GM04504 (cell line): ENCODE measurements at places on chromosomes 11 and 22.

DNA sequence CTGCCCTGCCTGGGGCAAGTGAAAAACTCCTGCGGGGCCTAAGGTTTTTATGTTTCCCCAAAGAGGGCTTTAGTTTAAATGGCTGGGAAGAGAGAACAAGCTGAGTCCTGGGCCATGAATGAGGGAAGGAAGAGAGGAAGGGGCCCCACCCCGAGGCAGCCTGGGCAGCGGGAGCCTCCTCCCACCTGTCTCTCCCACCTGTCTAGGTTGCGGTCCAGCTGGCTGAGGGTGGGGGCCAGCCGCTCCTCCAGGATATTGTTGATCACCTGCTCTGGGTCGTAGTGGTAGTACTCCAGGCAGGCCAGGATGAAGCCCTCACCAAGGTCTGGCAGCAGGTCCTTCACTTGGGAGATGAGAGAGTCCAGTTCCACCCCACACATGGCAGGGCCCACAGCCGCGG, 34.6 kb downstream of the UQCR10 start:
- DNase-seq, result no peak

GRCh38 chr11:124359566-124359965, 24.7 kb downstream of the OR8B2 start:
- DNase-seq, result no peak

- DNase-seq, result no peak
These were observed 3.1 kb downstream of the OR8B8 start for GRCh38 chr11:124442442-124442841.

GRCh38 chr22:48575618-48576332, 1251.9 kb downstream of the BRD1 start:
- no peak for DNase-seq

DNA sequence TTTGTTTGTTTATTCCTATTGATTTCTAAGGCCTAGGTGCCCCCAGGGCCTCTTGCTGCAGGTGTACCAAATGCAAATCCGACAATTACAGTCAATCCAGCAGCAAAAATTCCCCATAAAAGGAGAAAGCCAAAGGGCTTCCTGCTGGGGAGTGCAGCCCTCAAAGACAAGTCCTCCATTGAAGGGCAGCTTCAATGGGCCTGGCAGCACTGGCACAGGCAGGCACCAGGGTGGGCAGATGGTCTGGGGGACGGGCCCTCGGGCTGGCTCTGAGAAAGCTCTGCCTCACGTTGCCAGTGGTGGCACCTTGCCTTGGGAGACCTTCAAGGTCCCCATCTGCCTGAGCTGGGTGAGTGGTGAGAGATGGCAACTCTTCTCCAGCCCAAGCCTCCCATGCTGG, 128.0 kb downstream of the DSCAML1 start:
- no peak for DNase-seq

- DNase-seq, result no peak
These were observed 1.8 kb downstream of the KCNK7 start for GRCh38 chr11:65593518-65594414.
